Activated naive CD4-positive, alpha-beta T cell treated with anti-CD3 and anti-CD28 coated beads for 36 hours (primary cell): ENCODE measurements at places on chromosomes 5 and 9. TPM values are rescaled to one million over a fixed set of nuclear protein-coding genes. Genes with fewer than 3 reads are reported as not detected.

CDC20B gene
- total RNA-seq = not detected

DNA sequence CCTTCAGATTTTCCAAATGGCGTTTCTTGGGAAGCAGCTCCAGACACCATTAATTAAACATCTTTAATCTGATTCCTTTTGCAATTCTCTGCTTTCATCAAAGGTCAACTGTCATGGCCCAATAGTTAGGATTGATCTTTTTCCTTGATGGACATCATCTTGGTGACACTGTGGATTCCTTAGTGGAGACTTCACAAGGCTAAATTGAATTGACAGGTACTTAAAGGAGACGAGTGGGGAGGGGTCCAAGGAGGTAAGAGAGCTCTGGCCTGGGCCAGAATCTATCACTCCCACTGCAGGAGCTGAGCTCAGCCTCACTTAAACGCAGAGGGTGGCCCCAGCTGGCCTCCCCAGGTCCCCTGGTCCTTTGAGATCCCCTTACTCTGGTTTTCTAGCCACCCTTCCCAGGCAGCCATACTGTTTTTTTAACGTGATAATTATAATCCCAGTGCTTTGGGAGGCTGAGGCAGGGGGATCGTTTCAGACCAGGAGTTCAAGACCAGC lies 9.9 kb upstream of the HMCN2 start:
- no peak for DNase-seq

DNA sequence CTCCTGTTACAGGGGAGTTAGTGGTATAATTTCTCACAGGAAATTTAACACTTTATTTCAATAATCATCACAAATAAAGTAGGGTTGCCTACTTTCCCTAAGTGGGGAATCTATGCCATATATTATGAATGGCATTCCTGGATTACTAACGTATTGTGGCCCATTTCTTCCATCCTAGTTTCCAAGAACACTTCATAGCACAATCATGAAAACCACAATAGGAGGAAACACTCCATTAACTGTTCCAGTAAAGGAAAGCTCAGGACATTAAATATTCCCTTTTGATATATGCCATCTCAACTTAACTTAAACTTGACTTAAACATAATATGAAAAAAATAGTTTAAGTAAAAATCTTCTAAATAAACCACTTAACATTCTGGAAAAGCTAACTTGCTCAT lies 2.1 kb downstream of the CPLANE1 start:
- DNase-seq = no peak

SHROOM1 gene
- total RNA-seq = 0.64 TPM

HRCT1 gene
- total RNA-seq = not detected

PHF24 gene
- total RNA-seq = not detected

DNA sequence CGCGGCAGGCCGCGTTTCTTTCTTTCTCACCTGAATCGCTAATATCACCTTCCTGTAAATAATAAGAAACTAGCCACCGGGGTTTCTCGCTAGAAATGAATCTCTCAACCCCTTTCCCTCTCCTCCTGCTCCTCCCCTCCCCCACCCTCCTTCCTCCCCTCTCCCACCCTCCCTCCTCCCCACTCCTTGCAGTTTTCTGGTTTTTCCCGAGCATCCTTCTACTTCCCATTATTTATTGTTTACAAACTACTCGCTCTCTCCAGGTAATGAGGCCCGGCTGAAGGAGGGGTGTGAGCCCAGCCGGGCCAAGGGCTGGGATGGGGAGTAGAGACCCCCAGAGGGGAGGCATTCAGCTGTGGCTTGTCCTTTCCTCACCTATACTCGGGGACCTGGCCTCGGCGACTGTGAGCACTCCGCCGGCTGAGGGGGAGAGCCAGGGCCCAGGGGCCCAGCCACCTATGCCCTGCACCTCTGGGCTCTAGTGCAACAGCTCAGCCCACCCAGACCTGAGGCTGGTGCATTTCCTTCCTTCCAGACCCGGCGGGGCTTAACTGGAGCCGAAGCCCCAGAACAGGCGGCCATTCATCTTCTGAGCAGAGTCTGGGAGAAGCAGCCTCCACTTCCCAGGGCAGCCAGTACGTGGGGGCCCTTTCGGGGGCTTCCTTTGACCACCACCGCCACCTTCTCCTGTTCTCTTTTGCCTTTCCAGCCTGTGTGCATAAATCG lies 2.1 kb upstream of the IRX4 start:
- DNase-seq = no peak

- DNase-seq = no peak
These were observed 135.8 kb downstream of the RPS23 start for GRCh38 chr5:82142217-82142841.

DNA sequence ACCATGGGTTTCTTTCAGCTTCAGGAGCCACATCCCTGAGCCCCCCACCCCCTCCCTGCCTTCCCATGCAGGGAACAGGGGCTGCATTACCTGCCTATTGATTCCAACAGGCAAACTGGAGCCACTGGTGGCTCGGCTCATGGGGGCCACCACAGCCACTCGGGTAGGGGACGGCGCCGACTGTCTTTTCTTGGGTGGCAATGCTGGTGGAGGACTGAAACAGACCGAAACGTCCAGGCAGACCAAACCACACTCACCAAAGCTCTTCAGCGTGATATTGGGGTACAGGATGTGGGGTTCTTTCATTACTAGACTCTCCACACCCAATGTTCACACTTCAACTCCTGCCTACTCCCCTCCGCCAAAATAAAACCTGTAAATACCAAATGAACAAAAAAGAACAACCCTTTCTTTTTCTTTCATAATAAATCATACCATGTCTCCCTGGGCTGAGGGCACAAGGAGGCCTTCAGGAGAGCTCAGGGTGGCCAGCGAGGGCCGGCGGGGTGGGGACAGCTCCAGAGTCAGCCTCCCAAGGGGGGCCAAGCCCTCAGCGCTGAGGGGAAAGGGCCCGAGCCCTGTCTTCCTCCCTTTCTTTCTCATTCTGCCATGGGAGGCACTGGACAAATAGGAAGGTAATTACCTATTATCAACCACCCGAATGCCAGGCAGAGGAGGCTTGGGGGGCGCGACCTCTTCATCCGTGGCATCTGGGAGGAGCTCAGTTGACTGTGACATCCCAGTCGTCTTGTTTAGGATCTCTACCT lies 83.3 kb downstream of the PRRT1B start:
- no peak for DNase-seq

STKLD1 gene
- 0.41 TPM for total RNA-seq

ADGRD2 gene
- total RNA-seq = not detected

- no peak for DNase-seq
These were observed 48.6 kb upstream of the FCN1 start for GRCh38 chr9:134966270-134966669.

- DNase-seq = no peak
These were observed 32.3 kb downstream of the MARCHF11 start for GRCh38 chr5:16147179-16147900.

DNA sequence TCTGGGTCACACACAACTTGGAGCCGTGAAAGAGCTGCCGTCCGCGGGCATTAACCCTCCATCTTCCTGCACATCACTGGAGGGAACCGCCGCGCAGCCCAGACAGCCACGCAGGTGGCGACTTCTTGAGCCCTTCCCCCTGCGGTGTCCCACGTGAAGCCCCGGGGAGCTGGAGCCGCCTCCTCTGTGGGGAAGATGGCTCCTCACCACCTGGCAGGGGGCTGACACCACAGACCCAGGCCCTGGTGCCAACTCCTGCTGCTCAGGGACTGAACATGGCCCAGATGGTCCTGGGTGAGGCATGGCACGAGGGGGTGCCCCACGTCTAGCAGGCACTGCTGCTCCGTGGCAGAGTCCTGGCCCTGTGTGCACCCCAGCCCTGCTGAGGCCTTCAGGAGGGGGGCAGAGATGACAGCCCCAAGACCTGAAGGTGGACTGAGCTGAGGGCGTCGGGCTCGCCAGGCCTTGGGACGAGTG lies 38.9 kb downstream of the NDUFS6 start:
- no peak for DNase-seq

- peak; percentile 83 for DNase-seq
These were observed at the start of gene CD274 for GRCh38 chr9:5450359-5451091. Gene CD274, plus strand, starts transcription at chr9:5450542. Its CDS starts 5,572 bp downstream, at chr9:5456114.

- DNase-seq = no peak
These were observed 302.9 kb downstream of the NSG2 start for GRCh38 chr5:174348311-174348981.

GRCh38 chr9:2229109-2229721 lies 214.1 kb downstream of the SMARCA2 start:
- DNase-seq = no peak

GRCh38 chr9:13491493-13492424 lies 212.3 kb upstream of the MPDZ start:
- no peak for DNase-seq

DNA sequence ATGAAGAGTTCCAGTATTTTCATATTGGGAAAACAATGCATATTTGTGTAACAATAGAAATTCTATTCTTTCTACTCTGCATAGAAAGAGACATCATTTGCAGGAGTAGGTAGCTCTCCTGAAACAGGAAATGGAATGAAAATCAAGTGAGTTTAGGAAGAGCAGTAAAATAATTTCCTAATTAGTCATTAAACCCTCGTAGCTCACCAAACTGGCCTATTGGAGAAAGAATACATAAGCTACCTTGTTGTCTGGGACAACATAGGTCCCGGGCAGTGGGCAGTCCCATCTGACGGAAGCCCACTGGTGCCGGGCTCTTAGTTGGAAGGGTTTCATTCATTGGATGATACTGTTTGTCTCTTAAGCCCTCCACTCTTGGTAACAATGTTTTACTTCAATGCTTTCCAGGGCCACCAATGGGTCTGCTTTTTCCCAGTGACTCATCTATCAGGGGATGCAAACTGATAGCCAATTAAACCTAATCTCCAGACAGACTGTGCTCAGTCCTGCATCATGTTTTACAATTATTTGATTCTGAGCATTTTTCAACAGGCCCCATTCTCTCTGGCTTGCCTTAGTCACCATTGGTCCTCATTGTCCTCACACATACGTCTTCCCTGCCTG lies 46.5 kb downstream of the GNA14 start:
- DNase-seq = no peak

OBP2B gene
- total RNA-seq = not detected

DNA sequence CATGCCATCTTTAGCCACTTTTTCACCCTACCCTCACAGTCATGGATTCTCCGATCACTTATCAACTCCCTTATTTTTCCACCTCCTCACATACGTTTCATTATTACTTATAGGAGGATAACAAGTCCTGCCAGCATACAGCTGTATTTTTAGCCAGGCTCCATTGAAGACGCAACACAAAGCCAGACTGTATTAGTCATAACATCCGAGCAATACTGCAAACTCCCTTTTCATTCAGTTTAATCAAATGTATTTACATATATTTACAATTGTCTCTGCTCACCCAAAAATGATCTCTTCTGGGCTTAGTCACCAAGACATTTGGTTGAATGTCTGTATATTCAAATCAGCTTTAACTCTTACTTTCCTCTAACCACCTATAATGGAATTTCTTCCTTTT lies 126.4 kb upstream of the PRLR start:
- DNase-seq = no peak

GRCh38 chr5:145245354-145245753 lies 589.8 kb downstream of the PRELID2 start:
- DNase-seq = no peak

TAF11L5 gene
- not detected for total RNA-seq

DNA sequence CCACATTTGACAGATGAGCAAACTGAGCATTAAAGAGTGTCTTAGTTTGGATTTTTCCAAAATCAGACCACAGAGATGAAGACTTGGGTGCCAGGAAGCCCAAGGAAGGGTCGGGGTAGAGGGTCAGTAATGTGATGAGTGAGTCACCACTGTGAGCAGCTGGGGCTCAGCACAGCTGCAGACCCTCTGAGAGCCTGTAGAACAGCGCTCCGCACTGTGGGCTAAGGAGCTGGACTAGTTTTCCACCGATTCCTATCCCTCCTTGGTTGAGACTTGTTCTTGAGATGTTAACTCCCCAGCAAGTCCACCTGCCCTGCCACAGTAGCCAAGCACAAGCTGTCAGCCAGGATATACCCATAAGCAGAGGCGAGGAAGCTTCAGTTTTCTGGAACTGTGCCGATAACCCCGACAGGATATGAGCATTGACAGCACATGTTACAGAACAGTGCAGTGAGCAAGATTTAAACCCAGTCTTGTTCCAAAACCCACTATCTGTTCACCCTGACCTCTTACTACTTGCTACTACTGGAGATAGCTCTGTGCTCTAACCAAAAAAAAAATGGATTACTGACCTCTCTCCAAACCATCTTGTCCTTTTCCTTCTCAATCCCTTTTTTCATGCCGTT lies 31.8 kb downstream of the EGFLAM start:
- DNase-seq = no peak

DNA sequence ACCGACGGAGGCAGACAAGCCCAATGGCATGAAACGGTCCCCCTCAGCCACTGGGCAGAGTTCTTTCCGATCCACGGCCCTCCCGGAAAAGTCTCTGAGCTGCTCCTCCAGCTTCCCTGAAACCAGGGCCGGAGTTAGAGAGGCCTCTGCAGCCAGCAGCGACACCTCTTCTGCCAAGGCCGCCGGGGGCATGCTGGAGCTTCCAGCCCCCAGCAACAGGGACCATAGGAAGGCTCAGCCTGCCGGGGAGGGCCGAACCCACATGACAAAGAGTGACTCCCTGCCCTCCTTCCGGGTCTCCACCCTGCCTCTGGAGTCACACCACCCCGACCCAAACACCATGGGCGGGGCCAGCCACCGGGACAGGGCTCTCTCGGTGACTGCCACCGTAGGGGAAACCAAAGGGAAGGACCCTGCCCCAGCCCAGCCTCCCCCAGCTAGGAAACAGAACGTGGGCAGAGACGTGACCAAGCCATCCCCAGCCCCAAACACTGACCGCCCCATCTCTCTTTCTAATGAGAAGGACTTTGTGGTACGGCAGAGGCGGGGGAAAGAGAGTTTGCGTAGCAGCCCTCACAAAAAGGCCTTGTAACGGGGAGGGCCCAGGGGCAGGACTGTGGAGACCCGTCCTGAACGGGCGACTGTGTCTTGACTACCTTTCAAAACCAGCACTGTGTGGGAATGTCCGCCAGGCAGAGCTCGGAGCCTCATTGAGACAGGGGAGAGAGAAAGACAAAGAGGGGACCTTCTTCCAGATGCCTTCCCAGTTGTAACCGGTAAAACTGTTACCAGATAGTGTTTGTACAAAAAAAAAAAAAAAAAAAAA lies 29.9 kb downstream of the CD180 start:
- DNase-seq = peak; percentile 85

GRCh38 chr5:61052882-61053281 lies 107.9 kb downstream of the NDUFAF2 start:
- DNase-seq = no peak

DNA sequence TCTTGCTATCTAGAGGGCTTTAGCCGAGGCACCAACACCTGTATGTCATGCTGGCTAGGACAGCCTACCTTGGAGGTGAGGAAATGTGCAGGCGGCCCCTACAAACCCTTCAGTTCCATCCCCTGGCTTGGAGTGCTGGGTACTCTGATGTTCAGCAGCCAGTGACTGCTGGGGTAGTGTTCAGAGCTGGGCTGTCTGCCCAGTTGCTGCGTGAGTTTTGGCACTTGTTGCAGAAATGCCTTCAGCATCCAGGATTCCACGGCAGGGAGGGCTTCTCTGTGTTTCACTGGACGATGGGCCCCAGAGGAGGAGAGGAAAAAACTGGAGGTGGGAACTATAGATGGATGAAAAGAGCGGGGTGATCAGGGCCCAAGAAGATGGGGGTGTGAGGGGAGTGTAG lies 10.4 kb downstream of the SWI5 start:
- no peak for DNase-seq

- peak; percentile 56 for DNase-seq
These were observed 125.1 kb downstream of the PDE4D start for GRCh38 chr5:59768152-59769040.

CYFIP2 gene
- 490 TPM for total RNA-seq

- DNase-seq = no peak
These were observed 481.7 kb upstream of the PAPPA start for GRCh38 chr9:115671963-115672305.

THBS4 gene
- total RNA-seq = 0.29 TPM

GRXCR2 gene
- not detected for total RNA-seq

- no peak for DNase-seq
These were observed 3.4 kb upstream of the FLT4 start for GRCh38 chr5:180652771-180653170.
